Mammary epithelial cell (primary cell): ENCODE measurements at places on chromosomes 12 and 14. TPM values are rescaled to one million over a fixed set of nuclear protein-coding genes. Genes with fewer than 3 reads are reported as not detected.

- DNase-seq: peak; percentile 67
Observed at GRCh38 chr14:69650948-69651369, 39.6 kb downstream of the SUSD6 start.

- DNase-seq: no peak
Observed at GRCh38 chr14:34036319-34036766, 85.5 kb upstream of the EGLN3 start.

DNA sequence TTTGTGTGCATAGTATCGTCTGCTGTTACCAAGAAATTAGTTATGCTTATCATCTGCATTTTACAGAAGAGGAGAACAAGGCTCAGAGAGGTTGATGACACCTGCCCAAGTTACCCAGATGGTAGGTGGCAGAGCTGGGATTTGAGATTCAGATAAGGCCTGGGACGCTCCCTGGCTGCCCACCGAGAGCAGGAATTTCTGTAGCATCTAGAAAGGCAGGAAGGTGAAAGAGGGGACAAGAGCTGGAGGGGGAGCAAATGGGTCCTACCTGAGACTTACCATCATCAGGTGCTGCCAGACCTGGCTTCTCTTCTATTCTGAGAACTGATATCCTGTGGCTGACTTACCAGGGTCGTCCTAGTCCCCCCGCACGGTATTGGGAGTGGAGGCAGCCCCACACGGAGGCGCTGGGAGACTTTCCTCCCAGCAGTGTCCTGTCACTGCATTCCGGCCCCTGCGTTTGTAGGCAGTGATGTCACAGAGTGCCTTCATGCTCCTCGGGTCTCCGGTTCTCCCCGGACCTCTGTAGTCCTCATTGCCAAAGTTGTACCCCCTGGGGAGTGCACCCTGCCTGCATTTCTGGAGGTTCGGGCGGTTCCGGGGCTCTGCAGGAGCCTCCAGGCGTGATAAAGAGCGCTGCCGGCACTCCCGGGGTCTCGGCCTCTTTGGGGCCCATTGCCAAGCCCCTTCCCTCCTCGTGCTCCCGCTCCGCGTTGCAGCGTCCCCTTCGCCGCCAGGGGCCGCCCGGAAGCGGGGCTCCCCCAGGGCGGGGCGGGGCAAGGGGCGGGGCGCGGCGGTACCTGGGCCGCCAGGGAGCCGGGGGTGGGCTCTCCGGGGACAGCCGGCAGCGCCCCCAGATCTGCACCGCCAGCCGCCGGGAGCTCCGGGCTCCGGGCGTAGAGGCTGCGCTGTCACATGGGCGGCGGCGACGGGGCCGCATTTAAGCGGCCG is at the start of gene CABP1:
Gene CABP1, plus strand, starts transcription at position 856 of the 951 bp plus-strand sequence. Its CDS starts 60 bp downstream, at position 916.
- no peak for DNase-seq

PTPN6 gene
- total RNA-seq: 16.7 and 27.0 TPM in 2 replicates

DNA sequence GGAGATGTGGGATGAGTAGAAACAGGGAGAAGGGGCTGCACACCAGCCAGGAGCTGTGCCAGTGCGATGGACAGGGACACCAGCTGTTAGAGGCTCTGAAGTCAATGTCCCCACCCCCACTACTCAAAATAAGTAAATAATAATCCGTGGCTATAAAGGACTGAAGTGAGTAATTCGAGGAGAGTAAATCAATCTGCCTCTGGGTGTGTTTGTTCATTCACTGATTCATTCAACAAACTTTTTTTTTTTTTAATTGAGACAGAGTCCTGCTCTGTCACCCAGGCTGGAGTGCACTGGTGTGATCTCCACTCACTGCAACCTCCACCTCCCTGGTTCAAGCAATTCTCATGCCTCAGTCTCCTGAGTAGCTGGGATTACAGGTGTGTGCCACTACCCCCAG is 363.6 kb downstream of the TMEM132D start:
- no peak for DNase-seq

GRCh38 chr14:89651805-89652204 is 234.8 kb upstream of the FOXN3 start:
- no peak for DNase-seq

- DNase-seq: no peak
Observed at GRCh38 chr14:96627386-96627785, 125.2 kb downstream of the PAPOLA start.

DNA sequence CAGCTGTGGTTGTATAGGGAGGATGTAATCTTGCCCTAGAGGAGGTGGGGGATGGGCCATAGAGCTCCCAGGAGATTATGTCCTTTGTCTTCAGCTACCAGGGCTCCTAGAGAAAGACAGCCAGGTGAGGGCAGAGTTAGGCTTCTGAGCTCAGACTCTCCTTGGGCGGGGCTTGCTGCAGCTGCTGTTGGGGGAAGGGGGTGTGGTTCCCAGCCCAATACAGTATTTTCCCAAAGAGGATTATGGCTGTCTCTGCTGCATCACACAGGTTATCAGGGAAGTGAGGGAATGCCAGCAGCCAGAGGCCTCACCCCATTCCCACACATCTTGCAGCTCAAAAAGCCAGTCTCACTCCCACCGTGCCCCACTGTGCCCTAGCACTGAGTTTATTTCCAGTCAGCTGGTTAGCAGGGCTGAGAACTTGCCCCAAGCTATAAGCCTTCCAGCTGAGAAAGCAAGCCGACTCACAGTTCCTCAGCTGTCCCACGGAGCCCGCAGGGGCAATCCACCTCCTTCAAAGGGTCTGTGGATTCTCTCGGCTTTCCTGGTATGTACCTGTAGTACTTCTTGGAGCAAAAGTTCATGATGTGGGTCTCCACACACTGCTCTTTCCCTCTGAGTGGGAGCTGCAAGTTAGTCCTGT is 217.3 kb upstream of the CPNE8 start:
- DNase-seq: peak; percentile 22

DNA sequence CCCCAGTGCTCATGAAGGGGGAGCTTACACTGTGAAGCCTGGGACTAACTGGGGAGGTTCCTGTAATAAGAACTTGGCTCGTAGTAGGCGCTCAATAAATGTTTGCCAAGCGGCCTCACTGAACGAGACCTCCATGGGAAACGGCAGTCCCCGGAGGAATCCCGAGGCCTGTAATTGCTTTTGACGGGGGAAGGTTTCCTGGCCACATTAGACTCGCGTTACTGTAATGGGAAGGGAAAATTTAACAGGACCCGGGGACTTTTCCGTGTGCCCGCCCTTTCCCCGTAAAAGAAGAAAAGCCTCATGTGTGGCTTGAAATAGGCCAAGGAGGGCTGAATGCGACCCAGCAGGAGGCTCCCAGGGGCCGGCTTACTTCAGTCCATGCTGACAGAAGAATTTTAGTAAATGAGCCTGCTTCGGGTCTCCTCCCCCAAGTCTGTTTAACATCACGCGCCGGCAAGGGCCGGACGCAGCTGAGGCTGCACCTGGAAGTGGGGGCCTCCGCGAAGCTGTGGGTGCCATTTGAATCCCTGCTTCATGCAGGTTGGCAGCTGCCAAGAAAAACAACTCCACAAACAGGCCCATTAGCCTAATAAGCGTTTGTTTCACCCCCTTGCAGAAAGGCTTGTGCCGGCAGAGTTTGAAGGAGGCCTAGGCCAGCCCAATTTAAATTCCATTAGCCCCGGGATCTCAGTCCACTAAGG is 39.8 kb upstream of the PWP1 start:
- DNase-seq: no peak

DNA sequence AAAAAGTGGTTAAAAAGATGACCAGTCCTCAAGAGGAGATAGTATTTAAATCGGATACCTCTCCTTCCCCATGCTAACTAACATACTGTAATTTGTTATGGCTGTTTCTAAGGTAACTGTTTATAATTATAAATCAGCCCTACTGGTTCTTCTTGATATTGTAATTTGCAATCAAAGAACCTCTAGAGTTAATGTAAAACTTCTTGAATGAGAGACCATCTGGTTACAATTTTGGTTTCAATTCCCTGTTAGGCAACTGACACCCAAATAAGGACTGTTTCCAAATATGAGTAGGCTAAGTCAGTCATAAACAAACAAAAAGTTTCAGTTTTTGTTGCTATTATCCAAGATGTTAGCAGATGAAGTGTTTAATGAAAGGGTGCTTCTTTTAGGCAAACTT is 120.2 kb upstream of the DNM1L start:
- DNase-seq: no peak

DNA sequence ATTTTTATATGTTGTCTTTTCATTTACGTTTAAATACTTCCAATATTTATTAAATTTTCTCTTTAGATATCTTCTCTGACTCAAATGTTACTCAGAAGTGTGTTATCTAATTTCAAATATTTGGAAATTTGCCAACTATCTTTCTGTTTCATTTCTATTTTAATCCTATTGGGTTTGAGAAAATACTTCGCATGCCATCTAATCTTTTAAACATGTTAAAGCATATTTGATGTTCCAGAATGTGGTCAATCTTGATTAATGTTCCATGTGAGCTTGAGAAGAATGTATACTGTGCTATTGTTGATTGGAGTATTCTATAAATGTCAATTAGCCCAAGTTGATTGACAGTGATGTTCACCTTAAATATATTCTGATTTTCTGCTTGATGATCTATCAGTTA is 11.9 kb upstream of the DCN start:
- DNase-seq: peak; percentile 22

DNA sequence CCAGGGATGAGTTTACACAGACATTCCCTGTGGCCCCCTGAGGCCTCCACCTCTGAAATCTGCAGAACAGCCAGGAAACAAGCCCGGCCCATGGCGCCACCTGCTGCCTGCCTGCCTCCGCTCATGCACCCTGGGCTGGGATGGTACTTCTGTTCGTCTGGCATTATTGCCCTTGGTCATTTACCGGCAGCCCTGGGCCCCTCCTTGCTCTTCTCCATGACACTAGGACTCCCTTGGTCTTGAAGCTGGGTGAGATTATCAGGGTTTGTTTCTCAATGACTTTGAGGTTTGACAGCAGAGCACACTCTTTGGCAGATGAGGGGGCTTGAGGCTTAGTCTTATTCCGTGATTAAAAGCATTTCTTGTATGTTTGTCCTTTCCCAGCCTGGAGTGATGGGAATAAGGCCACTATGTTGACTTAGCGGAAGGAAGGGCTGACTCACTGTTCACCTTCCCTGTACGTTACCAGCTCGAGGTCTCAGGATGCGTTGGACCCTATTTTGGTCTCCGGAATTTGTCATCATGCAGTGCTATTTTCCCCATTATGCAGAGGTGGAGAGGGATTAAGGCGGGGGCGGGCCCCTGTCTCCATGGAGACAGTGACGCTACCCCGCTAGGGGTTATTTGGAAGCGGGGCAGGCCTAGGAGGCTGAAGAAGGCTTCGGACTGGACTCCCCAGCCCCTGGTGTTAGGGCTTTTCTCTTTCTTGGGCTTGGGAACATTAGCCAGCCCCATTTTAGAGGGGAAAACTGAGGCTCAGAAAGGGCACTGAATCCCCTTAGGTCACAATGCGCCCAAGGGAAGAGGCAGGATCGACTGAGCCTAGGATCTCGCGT is 706 bp upstream of the PEX5 start:
- DNase-seq: peak; percentile 61

PPP1R3E gene
- total RNA-seq: 5.3 and 5.9 TPM in 2 replicates

- peak; percentile 66 for DNase-seq
Observed at GRCh38 chr12:105253866-105254513, 18.0 kb upstream of the APPL2 start.
